ENCODE measurements at places on chromosomes 6 and 20.

DNA sequence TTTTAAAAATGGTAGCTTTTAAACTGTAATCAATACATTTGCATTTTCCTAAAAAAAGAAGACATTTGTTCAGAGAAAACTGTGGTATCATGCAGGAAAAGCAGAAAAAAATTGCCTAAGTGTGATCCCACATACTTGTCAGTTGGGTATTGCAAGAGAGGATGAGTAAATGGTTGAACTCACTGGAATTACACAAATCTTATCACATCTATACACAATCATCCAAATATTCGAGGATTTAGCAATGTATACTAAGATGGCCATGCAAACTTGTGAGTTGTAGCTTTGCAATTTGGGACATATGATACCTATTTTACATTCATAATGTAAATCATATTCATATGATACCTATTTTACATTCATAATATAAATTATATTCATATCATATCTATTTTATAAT lies 58.2 kb upstream of the GJE1 start:
- no peak for DNase-seq

- DNase-seq: no peak
Measured at GRCh38 chr6:151352410-151353396, 38.7 kb downstream of the ZBTB2 start.

DNA sequence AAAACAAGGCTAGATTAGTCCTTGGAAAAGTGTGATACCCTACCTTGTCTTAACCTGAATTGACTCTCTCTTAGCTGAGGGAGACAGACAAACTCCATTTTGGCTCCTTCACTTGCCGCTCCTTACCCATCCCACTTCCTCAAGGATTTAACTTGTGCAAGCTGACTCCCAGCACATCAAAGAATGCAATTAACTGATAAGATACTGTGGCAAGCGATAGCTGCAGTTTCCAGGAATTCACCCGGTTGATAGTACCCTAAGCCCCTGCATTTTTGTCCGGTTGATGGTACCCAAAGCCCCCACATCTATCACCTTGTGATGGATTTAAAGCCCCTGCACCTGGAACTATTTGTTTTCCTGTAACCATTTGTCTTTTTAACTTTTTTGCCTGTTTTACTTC lies 1.9 kb upstream of the SERINC3 start:
- no peak for DNase-seq

GRCh38 chr20:61434341-61434781 lies 182.3 kb downstream of the CDH4 start:
- DNase-seq: no peak

- no peak for DNase-seq
Measured at GRCh38 chr6:83948851-83949250, 84.7 kb upstream of the MRAP2 start.

GRCh38 chr6:44131892-44132291 lies 4.5 kb downstream of the TMEM63B start:
- no peak for DNase-seq

DNA sequence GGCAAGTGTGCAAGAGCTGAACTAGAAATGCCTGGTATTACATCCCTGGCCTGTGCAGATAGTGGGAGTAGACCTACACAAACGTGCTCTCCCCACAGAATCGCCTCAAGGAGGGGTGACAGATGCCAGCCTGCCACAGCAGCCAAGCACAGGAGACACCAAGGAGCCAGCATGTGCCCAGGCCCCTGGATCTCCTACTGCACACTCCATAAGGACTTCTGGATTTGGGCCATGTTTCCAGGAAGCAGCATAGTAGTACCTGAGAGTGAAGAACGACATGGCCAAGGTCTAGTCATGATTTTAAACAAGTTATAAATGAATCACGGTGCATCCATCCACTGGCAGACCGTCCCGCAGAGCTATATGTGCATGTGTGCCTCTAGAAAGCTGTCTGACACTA lies 232.2 kb downstream of the SYNDIG1 start:
- DNase-seq: no peak

- DNase-seq: no peak
Measured at GRCh38 chr6:111810294-111811131, 62.7 kb downstream of the FYN start.

DNA sequence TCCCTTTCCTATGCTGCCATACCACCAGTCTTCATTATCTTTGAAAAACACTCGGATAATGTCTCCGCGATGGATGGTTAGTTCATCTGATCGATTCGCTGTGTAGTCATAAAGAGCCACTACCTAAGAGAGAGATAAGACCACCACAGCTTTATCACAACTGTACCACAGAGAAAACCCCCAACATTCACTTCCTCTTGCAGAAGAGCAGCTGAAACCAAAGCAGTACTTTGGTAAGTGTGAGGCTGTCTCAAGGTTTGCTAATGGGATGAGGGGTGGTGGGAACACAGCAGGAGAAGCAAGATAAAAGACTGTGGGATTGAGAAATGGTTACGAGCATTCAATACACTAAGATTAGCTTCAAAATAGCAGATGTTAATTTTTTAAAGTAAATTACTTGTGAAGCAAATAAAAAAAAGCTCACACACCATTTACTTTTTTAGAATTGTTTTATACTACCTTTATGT lies 142.1 kb downstream of the MYB start:
- DNase-seq: no peak

DNA sequence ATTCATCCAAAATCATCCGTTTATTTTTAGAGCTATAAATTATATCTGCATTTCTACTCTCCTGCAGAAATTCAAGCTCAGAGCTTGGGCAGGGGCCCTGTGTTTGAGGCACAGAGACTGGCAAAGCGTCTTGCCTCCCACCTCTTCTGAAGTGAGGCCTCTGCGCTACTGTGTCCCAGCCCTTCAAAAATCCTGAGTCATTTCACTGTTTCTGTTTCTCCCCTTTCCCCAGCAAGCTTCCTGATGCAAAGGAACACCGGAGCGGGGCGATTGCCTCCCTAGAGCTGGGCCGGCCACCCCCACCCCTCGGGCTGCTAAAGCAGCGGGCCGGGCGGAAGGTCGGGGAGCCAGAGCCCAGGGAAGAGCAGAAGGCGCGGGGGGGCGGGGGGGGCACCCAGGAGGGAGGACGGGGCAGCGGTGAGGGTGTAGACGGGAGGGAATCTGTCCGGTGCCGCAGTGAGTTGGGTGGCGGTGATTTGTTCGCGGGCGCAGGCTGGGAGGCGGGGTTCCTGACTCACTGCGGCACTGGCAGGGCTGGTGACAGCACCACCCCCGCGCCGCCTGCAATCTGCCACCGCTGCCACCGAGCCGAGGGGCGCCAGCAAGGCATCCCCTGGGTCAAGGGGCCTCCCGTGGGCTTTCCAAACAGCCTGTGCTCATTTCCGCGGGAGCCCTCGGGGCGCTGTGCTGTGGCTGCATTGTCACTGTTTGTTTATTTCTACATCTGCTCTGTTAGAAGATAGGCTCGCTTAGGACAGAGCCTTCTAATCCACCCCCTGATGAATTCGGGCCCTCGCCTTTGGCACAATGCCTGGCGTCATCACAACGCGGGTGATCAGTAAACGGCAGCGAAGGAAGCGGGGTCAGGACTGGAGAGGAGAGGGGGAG lies 46.5 kb upstream of the SNAP25 start:
- peak; percentile 26 for DNase-seq

- DNase-seq: no peak
Measured at GRCh38 chr6:95501032-95501904, 76.1 kb upstream of the MANEA start.

- no peak for DNase-seq
Measured at GRCh38 chr6:157200117-157200516, 123.2 kb downstream of the TMEM242 start.

DNA sequence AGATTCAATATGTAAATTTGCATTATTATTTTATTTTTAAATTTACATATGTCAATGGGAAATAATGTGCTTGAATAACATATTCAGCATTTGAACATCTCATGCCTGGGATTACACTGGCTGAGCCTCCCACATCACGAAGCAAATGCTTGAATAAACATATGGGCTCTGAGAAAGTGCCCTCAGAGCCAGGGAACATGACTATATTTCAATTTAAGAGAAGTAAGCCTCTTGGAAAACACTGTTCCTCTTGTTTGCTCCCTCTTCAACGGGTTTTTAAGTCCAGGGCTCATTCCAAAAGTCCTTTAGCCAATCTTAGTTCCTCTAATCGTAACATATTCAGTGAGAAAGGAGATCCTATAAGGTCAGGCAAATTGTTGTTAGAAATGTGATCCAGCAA lies 122.0 kb downstream of the GMPR start:
- no peak for DNase-seq

DNA sequence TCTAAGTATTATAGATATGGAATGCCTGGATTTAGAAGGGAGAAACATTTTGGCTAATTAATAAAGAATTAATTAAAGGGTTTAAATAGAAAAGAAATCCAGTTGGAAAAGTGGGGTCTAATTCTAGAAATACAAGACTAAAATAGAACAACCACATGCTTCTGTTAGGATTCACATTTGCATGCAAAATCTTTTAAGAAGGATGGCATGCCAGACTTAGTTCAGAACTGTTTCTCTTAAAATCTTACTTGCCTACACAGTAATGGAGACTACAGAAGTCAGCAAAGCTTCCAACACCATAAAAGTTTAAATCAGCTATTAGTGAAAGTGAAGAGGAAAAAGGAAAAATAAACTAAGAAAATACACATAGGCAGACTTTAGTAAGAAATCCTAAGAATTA lies 32.7 kb upstream of the KATNA1 start:
- no peak for DNase-seq

GRCh38 chr6:140155451-140156126 lies 781.1 kb upstream of the CITED2 start:
- no peak for DNase-seq

- no peak for DNase-seq
Measured at GRCh38 chr6:73791336-73791735, 95.3 kb downstream of the CD109 start.

DNA sequence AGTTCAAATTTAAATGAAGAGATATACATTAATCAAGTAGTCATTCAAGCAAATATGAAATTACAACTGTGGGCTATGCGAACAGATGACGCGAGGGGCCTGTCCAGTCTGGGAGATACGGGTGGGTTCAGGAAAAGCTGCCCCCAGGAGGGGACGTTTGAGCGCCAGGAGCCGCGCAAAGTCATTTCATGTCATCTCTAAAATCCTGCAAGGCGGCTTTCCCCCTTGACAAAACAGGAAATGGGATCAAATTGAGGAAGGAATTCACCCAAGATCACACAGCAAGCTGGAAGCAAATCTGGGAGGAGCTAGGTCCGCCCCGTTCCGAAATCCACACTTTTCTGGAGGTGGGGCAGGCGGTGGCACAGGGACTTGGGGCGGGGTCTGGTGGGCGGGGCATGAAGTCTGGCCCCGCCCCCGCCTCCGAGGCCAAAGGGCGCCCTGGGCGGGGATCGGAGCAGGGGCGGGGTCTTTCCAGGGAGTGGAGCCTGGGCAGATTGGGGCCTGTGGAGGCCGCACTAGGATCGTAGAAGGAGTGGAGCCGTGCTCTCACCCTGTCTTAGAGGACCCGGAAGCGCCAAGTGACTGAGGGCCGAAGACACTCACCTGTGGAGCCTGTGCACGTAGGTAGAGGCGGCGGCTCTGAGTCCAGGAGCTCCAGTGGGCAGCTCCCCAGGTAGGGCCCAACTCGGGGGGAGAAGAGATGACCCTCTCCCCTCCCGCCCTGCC lies at the start of gene LPIN3:
LPIN3 (plus strand) TSS at position 495 of the 729 bp plus-strand sequence. CDS start 4,983 bp downstream, outside the sequence.
- DNase-seq: peak; percentile 30

DNA sequence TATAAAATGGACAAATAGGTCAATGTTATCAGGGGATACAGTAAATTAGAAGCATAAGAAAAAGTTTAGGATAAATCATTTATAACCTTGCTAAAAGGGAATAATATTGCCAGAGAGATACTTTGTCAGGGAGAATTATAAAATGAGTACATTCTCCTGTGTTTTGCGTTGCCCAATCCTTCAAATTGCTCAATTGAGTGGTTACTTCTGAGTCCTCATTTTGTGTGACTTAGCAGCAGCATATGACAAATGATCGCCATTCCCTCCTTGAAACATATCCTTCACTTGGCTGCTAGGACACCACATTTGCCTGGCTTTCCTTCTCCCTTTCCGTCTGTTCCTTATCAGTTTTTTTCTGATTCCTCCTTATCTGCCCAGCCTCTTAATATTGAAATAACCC lies 106.7 kb upstream of the FLRT3 start:
- DNase-seq: no peak

- no peak for DNase-seq
Measured at GRCh38 chr6:37204014-37204751, 34.2 kb downstream of the PIM1 start.

DNA sequence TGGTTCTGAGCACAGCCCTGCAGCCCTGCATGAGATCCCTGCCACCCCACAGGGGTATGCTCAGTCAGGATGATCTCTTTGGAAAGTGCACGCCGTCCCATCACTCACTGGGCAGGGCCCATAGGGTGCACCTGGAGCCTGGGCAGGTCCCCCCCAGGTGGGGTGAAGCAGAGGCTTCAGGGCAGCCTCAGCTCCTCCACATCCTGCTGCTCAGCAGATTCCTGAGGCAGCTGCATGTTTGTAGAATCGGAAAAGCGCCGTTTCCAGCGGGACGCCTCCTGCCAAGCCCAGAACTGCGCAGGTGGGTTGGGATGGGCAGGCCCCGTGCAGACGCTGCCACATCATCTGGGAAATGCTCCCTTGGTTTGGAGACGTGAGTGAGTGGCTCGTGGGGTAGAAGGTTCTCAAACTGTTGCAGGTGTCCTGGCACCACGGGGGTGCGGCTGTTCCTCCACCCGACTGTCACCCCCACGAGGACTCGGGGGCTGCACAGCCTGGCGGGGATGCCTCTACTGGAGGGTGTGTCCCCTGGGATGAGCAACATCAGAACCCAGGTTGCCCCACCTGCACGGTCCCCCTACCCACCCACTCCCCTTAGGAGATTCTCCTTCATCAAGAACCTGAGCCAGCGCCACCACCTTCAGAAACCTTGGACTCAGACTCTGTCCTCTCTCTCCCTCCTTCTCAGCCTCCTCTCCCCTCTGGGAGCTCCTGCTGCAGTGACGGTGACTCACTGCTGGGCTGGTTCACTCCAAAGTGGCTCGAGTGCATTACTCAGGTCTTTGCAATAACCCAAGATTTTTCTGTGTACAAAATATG lies 334.1 kb downstream of the TAF4 start:
- DNase-seq: no peak

- no peak for DNase-seq
Measured at GRCh38 chr6:89267918-89268317, 47.2 kb downstream of the GABRR2 start.
